ENCODE measurements at places on chromosomes 7 and 10.

- DNase-seq: no peak
Observed at GRCh38 chr10:26717476-26717875, 20.0 kb downstream of the PDSS1 start.

DNA sequence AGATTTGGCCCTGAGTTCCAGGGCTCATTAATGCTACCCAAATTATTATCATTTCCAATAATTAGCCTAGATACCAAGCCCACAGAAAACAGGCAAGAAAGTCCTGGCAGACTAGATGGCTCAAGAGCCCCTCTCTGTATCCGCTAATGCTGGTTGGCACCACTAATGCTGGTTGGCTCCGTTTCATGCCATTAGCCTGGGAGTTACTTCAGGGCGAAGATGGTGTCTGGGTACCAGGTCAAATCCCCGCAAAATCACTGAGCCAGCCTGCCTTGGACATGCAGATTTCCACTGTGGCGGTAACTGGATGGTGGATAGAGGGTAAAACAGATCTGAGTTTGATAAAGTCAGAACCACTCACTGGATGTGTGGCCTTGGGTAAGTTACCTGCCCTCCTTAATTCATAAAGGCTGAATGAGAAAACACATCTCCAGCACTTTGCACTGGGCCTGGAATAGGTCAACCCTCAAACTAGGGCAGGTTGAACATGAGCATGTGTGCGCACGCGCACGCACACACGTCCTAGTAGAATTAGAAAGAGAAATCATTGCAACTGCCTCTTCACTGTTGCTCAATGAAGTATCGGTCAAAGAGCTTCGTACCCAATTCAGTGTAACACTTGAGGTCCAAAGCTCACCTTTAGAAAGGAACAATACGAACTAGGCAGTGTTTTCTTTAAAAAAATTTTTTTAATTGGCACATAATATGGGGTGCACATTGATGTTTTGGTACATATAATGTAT is 91.5 kb downstream of the PRPF18 start:
- DNase-seq: no peak

DNA sequence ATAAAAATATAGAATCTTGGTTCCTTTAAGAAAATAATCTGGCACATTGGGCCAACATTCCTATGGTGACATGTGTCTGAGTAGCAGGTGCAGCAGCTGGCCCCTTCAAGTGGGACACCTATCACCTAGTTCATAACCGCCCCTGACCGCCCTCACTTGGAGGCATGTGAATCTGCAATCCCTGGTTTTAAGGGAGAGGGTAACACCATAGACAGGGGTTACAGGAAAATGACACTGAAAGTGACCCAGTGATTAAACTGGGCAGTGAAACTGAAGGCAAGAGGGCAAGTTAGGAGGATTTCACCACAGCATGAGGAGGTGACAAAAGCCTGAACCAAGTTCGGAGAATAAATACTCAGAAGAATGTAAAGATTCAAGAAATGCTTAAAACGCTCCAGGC is 1.1 kb downstream of the RSU1 start:
- DNase-seq: no peak

DNA sequence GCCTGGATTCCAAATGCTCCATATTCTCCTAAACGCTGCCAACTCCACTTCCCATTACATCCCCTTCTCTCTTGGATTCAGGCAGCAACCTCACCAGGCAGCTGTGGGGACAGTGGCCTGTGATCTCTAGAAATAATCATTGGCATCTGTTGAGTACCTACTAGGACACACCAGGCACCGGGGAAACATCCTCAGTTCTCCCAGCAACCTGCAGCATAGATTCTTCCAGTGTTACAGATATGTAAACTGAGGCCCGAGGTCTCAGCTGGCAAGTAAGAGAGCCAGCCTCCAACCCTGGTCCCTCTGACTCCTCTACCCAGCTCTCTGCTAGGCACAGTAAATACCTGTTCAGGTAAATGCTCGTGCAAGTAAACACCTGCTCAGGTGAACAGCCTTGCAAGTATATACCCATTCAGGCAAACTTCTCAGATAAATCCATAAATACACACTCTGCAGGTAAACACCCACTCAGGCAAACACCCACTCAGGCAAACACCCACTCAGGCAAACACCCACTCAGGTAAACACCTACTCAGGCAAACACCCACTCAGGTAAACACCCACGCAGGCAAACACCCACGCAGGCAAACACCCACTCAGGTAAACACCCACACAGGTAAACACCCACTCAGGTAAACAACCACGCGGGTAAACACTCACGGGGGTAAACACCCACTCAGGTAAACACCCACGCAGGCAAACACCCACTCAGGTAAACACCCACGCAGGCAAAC is 18.7 kb downstream of the ASB13 start:
- no peak for DNase-seq

GRCh38 chr7:37942934-37943610 is 22.6 kb downstream of the EPDR1 start:
- peak; percentile 46 for DNase-seq

- DNase-seq: no peak
Observed at GRCh38 chr10:23120001-23120934, 24.9 kb downstream of the MSRB2 start.

DNA sequence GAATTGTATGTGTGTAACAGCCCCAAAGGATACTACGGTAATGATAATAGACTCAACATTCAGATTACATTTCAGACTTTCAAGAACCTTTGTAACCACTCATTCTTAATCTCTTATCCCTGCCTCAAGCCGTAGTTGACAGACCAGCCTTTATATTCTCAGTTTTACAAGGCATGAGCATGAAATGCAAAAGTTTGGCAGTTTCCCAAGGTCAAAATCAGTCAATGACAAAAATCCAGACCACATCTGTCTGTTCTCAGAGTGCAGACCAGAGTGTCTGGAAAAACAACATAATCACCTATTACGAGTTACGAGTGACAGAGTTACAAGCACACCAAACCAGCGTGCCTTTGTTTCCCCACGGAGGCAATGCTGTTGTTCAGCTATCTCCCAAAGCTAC is 178.6 kb upstream of the LRGUK start:
- DNase-seq: no peak

DNA sequence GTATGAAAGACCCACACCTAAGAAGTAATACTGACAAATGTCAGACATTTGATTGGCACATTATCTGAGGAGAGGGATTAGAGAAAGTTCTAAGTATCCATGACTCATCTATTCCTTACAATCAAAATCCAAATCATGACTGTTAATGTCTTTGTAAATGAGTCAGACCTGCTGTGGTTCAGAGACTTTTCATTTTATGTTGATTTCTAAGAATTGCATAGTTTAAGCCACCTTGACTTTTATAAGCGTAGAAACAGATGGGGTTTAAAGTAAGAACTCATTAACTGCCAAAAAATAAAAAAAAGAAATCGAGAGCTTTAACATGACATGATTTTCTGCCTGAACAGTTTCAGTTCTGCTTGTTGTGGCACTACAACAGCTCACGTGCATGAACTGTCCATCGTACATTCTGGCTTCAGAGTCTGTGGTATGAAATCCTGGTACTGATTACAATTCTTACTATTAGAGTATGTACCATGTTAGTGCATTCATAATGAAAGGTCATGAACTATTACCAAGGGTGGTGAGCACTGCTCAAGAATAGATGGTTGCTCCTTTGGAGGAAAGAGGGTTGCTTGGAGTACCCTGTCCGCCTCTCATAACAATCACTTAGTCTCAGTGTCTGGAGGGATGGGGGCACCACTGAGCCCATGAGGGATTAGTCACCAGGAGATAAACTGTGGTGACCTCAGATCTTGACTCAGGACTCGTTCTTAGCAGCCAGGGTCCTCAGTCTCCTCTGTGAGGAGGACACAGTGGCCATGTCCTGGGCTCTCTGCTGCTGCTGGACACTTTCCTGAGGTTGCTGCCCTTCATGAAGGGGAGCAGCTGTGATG is 42.2 kb downstream of the ACSM6 start:
- DNase-seq: no peak

DNA sequence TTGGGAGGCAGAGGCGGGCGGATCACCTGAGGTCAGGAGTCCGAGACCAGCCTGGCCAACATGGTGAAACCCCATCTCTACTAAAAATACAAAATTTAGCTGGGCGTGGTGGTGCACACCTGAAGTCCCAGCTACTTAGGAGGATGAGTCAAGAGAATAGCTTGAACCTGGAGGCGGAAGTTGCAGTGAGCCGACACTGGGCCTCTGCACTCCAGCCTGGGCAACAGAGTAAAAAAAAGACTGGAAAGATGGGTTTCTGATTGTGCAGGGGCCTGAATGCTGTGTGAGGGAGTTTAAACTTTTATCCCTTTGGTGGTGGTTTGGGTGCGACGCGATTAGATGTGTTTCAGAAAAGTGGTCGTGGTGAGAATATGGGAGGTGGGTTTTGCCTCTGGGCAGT is 1.8 kb downstream of the CHST12 start:
- no peak for DNase-seq

DNA sequence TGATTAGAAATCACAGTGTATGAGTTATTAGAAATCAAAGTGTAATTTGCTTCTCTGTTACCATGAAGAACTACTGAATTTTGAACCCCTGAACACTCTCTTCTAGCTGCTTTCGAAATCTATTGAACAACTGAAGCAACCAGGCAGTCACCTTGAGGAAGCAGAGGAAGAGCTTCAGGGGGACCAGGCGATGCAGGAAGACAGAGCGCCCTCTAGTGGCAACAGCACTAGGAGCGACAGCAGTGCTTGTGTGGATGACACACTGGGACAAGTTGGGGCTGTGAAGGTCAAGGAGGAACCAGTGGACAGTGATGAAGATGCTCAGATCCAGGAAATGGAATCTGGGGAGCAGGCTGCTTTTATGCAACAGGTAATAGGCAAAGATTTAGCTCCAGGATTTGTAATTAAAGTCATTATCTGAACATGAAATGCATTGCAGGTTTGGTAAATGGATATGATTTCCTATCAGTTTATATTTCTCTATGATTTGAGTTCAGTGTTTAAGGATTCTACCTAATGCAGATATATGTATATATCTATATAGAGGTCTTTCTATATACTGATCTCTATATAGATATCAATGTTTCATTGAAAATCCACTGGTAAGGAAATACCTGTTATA is 170.7 kb downstream of the HDAC9 start:
- peak; percentile 58 for DNase-seq

DNA sequence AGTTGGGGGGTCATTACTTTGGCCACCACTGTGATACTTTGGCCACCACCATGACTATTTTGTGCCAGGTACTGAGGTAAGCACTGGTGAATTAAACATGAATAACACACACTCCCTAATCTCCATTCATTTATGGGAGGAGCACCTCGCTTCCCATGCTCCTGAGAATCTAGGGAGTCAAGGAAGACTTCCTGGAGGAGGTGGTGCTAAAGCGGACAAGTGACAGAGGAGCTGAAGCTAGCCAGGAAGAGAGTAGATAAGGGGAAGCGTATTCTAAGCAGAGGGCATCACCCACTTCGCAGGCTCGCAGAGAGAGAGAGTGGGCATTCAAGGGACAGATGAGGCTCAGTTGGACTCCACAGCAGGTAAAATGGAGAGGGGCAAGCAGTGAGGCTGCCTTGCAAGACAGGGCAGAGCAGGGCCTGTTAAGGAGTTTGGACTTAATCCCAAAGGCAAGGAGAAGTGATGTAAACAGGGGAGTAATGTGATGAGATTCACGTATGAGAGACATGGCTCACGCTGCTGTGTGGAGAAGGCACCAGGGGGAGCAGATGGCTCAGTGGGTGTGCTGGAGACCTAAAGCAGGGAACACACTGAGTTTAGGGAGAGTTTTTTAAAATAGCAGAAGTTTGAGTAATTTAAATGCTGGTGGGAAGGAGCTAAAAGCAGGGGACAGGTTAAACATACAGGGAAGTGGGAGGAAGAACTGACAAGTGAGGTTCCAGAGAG is 21.3 kb upstream of the TMEM248 start:
- no peak for DNase-seq
